NT2/D1 (cell line): ENCODE measurements at places on chromosomes 7 and 10.

DNA sequence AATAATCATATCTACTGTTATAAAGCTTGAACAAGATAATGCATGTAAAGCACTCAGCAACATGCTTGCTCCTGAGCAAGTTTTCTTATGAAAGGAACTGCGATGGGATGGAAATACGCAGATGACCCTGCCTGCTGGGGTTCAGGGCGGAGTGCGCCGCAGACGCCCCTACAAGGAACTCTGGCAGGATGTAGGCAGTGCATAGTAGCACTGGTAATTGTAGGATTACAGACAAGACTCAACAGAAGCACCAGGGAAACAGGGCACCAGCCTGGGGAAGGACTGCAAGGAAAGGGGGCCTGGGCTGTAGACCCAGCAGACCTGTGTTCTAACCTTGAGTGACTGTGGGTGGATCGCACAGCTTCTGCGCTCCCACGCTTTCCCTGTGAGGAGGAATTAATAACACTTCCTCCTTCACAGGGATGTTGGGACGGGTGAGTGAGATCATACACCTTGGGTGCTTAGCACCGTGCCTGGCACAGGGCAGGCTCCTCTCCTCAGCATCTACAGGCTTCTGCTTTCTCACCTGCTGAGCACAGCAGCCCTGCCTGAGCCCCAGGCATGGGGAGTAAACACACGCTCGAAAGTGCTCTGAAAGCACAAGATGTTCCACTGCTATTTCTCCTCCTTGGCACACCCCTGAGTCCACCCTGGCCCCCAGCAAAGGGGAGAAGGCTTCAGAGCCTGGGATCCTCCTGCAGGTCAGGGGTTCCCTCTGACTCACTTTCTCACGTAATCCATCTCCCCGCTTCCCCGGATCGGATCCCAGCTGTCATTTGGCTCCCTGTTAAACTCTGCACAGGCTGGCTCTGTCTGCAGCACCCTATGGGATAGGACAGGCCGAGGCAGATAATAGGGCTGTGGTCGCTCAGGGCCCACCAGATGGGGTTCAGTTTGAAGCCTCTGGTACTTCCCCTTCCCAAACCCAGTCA is 19.2 kb downstream of the ITPRIP start:
- no peak for DNase-seq

GRCh38 chr7:86926732-86927131 is 132.7 kb downstream of the ELAPOR2 start:
- peak; percentile 36 for DNase-seq

DNA sequence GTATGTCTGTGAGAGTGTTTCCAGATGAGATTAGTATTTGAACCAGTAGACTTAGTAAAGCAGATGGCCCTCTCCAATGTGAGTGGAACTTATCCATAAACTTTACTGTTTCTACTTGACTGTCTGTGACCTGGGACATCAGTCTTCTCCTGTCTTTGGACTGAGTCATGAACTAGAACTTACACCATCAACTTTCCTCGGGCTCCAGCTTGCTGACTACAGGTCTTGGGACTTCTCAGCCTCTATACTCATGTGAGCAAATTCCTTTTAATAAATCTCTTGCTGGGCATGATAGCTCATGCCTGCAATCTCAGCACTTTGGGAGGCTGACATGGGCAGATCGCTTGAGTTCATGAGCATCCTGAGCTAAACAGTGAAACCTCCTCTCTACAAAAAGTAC is 25.7 kb upstream of the WAPL start:
- DNase-seq = no peak

GRCh38 chr7:155284496-155285274 is 13.0 kb upstream of the INSIG1 start:
- no peak for DNase-seq

DNA sequence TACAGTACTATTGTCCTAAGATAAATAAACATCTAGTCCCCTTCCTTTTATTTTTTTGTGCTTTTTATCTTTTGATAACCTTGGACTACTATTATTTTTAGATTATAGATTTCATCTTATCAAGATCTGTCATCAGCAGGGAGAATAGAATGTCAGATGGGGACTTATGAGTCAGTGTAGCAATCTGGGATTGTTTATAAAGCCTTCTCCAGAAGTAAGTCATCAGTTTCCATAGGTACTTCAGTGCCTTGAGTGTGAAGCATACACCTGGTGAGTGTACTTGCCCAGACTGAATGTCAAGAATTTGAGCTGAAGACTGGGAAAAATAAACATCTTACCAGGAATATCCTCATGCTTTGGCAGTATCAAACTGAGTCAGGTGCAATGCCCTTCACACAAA is 2.1 kb downstream of the CASD1 start:
- no peak for DNase-seq

GRCh38 chr7:10860516-10860915 is 113.2 kb upstream of the PHF14 start:
- DNase-seq = peak; percentile 30

GRCh38 chr7:12594122-12594897 is 23.8 kb downstream of the SCIN start:
- DNase-seq = no peak

- DNase-seq = no peak
These were observed 4.3 kb downstream of the CAMK1D start for GRCh38 chr10:12353399-12354242.

GRCh38 chr7:12504149-12504548 is 66.4 kb upstream of the SCIN start:
- DNase-seq = no peak

GRCh38 chr10:131700506-131700905 is 200.3 kb upstream of the PPP2R2D start:
- no peak for DNase-seq

DNA sequence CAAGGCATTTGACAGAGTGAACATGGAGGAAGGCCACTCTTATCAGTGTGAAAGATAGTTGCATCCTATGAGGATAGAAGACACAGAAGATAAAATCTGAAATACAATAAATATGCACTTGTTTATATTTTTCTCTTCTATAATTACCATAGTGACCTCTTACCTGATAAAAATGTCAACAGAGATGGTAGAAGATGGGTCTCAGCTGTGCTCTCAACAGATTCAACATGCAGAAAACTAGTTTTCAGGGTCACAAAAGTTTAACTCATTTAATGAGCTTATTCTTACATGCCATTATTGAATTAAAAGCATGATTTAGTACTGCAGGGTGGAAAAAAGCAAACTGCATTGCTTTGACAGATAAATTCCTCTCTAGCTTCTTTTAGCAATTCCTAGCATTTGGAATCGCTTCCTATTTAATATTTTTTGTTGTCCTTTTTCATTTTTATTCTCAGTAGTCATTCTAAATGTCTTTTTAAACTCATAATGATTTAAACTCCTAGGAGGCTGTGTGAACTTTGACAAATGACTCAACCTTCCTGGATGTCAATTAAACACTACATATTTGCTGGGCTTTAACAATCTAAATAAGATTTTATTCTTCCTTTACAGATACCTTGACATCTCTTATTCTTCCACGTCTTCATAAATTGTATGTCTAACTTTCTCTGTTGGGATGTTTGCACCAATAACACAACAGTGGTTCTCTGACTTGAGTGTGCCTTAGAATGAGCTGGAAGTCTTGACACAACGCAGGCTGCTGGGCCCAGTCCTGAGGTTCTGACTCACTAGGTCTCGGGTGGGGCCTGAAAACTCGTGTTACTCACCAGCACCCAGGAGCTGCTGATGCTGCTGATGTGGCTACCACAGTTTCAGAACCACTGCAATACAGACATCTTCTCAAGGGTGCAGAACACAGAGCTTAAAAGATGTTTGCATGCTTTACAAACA is 565.5 kb upstream of the IGFBP3 start:
- no peak for DNase-seq

GRCh38 chr10:72746426-72747363 is 54.8 kb downstream of the MCU start:
- DNase-seq = no peak

- DNase-seq = no peak
These were observed 451.4 kb downstream of the SUGCT start for GRCh38 chr7:40586197-40586596.

DNA sequence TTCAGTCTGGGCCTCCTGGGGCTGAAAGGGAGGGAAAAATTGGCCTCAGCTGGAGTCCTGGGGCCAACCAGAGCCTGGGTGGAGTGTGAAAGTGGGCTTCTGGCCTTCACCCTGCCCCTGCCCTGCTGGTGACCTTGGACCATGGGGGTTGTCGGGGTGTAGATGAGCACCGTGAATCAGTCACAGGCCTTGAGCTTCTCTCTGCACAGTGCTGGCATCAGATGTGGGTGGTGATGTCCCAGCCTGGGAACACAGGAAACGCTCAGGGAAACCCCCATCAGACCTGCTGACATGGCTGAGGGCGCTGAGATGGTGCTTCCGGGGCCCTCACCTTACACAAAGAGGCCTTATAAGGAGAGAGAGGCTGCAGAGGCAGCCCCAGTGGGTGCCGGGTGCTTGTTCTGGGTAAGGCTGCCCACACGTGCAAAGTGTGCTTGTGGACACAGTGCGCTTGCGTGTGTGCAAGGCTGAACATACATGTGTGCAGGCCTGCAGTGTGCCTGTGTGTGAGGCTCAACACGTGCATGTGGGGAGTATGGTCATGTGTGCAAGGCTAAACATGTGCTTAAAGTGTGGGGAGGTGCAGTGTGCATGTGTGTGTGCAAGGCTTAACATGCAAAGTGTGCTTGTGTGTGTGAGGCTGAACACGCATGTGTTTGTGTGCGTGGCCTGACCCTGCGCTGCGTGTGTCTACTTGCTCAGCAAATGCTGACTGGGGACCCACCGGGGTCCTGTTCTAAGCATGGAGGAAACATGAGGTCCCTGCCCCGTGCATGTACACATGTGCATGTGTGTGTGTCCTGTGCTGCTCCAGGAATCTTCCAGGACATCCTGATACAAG is 6.5 kb downstream of the ARPC1B start:
- no peak for DNase-seq

DNA sequence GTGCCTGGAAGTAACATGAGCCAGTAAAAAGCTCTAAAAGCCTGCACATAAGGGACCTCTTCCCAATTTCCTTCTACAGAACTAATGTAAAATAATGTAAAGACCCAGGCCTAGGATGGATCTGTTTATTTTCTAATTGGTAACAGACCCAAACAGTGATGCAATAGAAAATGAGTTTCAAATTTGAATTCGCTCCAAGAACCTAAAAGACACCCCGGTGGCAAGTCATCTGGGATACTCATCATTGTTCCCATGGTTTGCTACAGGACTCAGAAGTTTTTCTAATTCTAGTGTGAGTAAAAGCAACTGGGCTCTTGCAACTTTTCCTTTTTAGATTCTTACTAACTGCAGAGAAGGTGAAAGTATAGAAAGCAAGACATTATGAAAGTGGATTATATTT is 271.3 kb upstream of the CACNA2D1 start:
- no peak for DNase-seq

GRCh38 chr7:148480479-148481146 is 110.0 kb upstream of the C7orf33 start:
- no peak for DNase-seq

DNA sequence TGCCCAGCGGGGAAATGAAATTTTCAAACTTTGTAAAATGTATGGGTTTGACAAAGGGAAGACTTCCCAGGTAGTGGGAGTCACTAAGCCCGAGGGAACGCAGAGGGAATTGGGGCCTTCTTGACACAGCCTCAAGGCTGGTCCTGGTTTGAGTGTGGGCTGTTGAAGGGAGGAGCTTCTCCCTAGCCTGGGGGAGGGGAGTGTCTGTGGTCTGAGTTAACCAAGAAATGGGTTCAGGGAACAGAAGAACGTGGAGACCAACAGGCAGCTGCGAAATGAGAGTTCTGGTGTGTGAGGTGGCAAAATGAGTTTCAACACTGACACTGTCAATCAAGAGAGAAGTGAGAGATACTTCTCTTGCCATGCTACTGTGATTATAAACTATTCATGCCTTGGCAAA is 32.7 kb upstream of the BAMBI start:
- no peak for DNase-seq

DNA sequence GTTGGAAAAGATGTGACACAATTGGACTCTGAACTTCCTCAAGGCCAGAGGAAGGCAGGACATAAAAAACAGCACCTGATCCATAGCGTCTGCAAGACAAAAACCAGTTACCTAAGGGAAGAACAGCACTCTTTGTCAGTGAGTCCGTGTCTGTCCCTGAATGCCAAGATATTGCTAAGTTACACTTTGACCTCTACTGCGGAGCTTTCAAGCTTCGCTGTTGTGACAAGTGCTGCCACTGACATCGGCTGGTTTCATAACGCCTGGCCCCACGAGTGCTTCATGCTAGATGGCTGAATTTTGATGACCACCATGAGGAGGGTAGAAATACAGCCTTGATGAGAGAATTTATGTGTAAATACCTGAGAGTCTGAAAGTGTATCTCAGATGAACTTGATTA is 49.7 kb upstream of the JAZF1 start:
- no peak for DNase-seq

DNA sequence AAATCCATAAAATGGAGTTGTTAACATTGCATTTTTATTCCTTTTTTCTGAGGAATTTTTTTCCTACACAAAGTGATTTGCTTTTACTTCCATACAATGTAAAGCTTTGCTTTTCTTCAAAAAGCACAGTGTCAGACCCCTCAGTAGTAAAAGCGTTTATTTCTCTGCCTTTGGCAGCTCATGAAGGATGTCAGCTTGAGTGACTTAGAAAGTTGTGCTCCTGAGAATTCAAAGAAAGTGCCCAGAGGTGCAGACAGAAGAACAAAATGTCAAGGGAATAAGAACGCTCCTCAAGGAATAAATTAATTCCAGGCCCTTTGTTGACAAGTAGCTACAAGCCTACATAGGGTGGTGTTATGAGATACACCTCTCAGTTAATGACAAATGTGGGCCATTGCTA is 369.3 kb upstream of the ADARB2 start:
- no peak for DNase-seq

- no peak for DNase-seq
These were observed 280.0 kb downstream of the RPS24 start for GRCh38 chr10:78313636-78314035.

- DNase-seq = no peak
These were observed 180.0 kb downstream of the LRMDA start for GRCh38 chr10:75611172-75611992.

GRCh38 chr7:47185170-47185569 is 396.7 kb downstream of the TNS3 start:
- DNase-seq = no peak

- no peak for DNase-seq
These were observed 36.9 kb downstream of the GRB10 start for GRCh38 chr7:50745835-50746234.

DNA sequence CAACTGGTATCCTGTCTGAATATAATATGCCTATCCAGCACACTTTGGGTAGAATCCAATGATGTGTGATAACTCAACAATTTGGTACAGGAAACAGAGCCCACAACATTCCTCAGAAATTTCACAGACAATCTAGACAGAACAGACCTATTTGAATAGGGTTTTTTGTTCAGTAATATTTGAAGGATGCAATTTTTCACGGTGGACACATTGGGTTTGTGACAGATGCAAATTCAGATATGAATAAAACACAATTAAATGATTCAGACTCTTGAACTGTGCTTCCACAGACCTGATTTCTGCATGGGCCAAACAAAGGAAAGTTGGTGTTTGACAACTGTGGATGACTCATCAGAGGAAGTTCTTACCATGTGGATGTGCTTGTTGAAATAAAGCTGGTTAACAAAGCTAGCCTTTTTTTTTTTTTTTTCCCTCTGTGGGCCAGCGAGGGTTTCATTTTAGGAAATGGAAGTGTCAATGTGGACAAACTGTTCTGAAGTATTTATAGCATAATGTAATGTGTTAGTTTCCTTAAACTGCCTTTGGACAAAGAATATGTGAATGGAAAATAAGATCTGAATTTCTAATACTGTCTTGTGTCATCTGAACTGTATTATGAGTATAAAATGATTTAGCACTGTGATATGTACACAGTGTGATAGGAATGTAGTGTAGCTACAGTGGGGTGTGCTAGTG is 43.2 kb upstream of the FAM133B start:
- DNase-seq = peak; percentile 27

GRCh38 chr7:452226-452751 is 67.4 kb downstream of the PDGFA start:
- DNase-seq = no peak
